ENCODE measurements at places on chromosomes 7 and 10.

DNA sequence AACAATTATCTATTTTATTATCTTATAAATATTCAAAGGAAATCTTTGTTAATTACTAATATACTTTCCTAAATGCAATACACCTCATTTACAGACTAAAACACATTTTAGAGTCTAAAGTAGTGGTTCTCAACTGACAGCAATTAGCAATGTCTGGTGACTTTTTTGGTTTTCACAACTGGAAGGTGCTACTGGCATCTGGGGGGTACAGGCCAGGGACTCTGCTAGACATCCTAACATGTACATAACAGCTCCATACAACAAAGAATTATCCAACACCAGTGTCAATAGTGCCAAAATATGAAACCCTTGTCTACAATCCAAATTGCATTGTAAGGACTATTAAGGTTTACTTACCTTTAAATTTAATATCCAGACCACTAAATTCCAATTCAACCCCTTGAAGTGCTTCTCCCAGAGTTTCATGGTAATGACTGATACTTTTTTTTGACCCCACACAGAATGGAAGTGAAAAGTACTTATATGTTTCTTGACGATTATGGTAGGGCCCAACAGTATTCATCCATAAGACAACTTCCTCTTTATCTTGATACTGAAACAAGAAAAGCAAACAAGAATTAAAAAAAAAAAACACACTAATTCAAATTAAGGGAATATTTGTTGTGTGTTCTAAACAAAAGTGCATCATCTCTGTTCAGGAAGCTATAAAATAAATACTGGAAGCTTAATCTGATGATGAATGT is 10.4 kb downstream of the TM9SF3 start:
- no peak for DNase-seq

DNA sequence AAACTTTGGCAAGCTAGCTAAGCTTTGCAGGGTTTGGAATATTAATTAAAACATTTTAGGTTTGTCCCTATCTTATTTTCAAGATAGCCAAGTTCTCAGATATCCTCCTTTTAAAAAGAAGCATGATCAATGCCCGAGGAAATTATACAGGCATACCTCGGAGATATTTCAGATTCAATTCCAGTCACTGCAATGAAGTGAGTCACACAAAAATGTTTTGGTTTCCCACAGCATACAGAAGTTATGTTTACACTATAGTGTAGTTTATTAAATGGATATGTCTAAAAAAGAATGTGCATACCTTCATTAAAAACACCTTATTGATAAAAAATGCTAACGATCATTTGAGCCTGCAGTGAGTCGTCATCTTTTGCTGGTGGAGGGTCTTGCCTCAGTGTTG is 382.9 kb upstream of the NPVF start:
- no peak for DNase-seq

GRCh38 chr7:139825666-139826290 is 3.3 kb upstream of the TBXAS1 start:
- no peak for DNase-seq

- no peak for DNase-seq
These were observed 41.2 kb upstream of the UBE3C start for GRCh38 chr7:157097569-157097968.

DNA sequence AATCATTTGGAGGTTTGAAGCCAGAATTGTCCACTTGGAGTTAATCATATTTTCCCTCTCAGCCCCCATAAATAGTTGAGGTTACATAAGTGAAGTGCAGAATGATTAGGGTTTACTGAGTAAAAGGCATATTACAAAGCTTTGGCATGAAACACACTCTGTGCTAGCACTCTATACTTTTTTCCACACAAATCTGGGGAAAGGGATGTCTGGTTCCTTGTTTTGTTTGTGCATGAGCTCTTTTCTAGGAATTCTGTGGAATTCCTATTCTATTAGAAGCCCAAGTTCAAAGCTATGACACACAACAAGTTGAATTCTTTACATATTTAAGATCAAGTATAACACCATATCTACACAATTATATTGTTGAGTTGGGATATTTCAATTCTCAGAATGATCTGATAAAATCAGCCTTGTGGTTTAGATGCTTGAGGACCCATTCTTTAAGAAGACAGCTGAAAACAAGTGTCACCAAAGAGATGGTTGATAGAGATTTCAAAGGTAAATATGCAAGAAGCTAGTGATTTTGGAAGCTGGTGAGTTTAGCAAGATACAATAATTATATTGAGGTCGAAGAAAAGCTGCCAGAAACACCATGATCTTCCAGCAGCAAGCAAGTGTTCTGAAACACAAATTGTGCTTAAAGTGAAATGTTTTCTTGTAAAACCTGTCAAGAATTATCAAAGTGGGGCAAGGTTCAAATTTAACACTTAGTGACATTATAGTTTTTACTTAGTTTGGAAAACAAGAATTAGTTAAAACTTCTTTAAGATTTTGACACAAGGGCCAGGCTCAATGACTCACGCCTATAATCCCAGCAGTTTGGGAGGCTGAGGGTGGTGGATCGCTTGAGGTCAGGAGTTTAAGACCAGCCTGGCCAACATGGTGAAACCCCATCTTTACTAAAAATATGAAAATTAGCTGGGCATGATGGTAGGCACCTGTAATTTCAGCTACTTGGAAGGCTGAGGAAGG is 122.6 kb downstream of the INHBA start:
- DNase-seq: no peak

DNA sequence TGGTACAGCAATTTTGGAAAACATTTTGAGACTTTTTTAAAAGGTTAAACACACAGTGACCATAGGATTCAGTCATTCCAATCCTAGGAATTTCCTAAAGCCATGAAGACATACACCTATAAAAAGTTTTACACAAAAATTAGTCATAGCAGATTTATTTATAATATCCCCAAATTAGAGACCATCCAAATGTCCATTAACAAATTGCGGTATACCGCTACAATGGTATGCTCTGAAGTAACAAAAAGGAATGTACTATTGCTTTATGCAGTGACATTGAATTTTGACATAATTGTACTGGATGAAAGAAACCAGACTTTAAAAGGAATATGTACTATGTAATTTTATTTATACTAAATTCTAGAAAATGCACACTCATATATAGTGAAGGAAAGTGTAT is 362.8 kb downstream of the HGF start:
- no peak for DNase-seq

DNA sequence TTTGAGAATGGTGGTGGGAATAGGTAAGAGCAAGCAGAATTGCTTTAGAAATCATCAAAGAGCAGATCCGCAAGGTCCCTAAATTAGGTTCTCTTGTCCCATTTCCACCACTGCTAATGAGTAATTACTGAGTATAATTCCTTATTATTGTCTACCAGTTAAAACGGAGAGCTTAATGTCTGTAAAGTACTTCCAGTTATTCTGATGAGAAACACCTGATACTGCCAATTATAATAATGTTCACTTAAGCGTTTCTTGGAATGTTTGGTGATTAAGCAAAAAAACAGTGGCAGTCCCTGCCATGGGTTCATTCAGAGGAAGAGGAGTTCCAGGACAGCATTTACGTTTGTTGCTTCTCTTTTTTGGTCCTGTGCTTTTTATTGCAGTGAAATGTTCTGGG is 358.5 kb upstream of the GALNT17 start:
- DNase-seq: no peak

DNA sequence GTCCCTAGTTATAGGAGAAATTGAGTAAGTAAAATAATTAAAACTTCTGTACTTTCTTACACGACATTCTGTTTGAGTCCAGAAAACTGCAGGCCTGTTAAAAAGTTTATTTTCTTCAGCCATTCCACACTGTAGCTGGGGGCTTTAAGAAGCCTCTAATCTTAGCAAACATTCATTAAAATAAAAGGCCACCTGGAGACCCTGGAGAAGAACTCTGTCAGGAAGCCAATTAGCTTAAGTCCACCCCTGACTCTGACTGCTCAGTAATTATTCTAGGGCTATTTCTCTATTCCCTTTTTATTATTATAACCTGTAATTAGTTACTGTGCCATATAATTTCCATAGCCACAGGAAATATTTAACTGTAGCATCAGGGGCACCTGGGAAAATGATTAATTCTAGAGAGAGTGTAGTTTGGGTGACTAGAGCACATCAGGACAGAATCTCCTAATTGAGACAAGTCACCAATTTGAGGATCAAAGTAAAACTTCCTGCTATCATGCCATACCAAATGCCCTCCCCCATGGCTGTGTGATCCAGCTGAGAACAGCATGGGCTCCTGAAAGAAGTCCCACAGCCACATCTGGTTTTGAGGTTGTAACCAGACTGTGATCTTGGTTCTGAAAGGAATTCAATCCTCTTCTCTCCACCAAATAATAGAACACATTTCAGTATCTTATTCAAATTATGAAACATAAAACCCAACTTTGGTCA is 1302.3 kb downstream of the XPNPEP1 start:
- DNase-seq: no peak

GRCh38 chr10:43125274-43125845 is 12.9 kb upstream of the CSGALNACT2 start:
- DNase-seq: no peak

DNA sequence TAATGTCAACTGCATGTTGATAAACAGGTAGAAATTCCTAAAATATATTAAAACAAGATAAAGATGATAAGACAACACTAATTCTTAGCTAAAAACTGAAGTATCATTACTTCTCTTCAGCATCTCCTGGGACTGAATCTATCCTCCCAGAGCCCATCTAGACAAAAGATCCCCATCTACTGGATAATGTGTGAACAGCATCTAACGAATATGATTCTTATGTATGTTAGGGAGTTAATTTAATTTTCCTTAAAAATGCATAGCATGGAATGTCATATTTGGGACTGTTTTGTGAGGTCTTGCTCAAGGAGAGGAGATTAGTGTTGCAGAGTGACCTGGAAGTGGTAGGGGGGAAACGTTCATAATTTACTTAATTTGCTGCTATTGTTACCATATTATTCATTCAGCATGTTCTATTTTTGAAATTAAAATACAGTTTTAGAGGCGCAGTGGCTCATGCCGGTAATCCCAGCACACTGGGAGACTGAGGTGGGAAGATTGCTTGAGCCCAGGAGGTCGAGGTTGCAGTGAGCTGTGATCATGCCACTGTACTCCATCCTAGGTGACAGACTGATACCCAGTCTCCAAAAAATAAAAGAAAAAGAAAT is 305.1 kb upstream of the CSTF2T start:
- DNase-seq: no peak

DNA sequence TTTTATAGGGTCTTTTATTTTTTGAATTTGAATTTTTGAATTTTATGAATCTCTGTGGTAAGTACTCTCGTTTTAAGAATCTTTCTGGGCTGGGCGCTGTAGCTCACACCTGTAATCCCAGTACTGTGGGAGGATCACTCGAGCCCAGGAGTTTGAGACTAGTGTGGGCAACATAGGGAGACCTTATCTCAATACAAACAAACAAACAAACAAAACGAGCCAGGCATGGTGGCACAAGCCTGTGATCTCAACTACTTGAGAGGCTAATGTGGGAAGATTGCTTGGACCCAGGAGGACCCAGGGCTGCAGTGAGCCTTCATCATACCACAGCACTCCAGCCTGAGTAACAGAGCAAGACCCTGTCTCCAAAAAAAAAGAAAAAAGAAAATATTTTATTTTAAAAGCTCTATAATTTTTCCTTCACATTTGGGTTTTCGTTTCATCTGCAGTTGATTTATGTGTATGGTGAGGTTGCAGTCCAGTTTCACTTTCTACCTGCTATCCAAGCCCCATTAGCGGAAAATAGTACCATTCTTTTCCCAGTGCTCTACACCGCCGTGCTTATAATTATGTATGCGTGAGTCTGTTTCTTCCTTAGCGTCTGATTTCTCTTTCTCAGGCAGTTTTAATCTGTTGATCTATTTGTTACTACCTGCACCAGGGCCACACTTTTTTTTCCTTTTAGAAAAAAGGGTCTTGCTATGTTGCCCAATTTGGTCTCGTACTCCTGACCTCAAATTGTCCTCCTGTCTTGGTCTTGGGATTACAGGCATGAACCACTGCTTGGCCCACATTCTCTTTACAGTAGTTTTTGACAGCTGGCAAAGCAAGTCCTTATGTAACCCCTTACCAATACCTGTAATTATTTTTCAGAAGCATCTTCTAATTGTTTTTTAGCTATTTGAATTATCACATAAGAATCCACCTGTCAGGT is 21.7 kb downstream of the TRIM24 start:
- DNase-seq: no peak

DNA sequence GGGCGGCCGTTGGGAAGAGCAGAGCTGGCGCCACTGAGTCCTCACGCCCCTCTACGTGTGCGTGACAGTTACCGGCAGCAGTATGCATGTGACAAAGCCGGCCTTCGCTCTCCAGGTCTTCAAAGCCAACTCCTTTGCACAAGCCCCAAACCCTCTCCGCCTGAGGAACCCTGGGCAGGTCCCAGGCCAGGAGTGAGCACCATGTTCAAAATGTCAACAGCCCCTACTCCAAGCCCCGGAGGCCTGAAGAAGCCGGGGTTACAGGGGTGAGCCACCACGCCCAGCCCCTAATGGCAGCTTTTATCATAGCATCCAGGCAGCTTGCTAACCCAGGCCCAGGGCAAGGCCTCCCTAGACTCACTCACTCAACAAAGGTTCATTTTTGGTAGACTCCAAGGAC is 70.8 kb downstream of the OAT start:
- no peak for DNase-seq

GRCh38 chr7:95317546-95317945 is 6.8 kb downstream of the PON1 start:
- no peak for DNase-seq

DNA sequence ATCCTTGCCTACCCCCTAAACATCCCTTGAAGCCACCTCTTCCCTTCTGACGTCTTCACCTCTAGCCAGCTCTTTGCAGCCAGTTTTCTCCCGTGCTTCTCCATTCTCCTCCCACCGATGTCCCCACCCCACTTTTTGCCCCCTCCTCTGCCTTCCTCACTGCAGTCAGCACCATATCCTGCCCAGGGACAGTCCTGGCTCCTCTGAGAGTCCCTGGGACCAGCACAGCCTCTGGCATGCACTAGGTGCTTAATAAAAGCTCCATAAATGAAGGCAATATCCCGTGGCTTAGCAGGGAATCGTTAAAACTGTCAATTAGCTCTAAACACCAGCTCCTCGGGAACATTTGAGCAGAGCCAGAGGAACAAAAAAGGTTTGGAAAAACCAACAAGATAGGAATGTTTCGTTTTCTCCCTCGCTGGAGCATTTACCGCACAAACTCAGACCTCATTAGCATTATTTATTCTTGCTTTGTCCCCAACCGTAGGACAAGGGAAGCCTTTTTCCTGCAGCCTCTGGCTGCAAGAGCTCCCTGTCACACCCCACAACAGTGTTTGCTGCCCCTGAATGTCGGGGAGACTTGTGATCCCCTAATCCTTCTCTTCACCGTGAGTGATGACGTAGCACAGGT is 16.1 kb downstream of the MYL10 start:
- no peak for DNase-seq

DNA sequence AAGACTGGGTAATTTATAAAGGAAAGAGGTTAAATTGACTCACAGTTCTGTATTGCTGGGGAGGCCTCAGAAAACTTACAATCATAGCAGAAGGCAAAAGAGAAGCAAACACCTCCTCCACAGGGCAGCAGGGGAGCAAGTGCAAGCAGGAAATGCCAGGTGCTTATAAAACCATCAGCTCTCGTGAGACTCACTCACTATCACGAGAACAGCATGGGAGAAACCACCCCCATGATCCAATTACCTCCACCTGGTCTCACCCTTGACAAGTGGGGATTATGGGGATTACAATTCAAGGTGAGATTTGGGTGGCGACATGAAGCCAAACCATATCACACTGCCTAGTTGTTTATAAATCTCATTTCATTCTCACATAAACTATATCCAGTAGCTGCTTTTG is 28.0 kb upstream of the CPN1 start:
- DNase-seq: no peak

- no peak for DNase-seq
These were observed 55.2 kb downstream of the TWIST1 start for GRCh38 chr7:19062216-19062615.

- no peak for DNase-seq
These were observed 2.9 kb upstream of the HKDC1 start for GRCh38 chr10:69217119-69217754.
